ENCODE measurements at places on chromosomes 12 and 14.

GRCh38 chr14:95508377-95508776 lies 8.1 kb downstream of the SYNE3 start:
- DNase-seq = peak; percentile 5

GRCh38 chr12:47983541-47984115 lies 20.2 kb downstream of the TMEM106C start:
- DNase-seq = peak; percentile 27

GRCh38 chr12:5124401-5124800 lies 80.7 kb downstream of the KCNA5 start:
- no peak for DNase-seq

- DNase-seq = peak; percentile 80
Measured at GRCh38 chr12:42582050-42582449, 7.5 kb downstream of the PRICKLE1 start.

DNA sequence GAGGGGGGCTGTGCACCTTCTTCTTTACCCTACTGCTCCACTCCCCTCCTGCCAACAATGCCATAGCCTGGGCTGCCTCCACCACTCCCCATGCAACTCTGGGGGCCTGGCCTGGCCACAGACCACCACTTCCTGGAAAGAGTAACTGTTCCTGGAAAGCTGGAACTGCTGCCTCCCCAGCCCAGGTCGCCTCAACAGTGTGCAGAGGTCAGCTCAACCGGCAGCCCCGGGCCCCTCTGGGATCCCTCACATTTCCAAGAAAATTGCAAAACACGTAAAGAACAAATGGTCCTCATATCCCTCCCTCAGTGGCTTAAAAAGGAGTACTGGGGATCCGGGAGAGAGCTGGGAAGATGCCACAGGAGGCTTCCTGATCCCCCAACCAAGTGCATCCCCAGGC lies 22.4 kb upstream of the DIO3 start:
- peak; percentile 54 for DNase-seq

DNA sequence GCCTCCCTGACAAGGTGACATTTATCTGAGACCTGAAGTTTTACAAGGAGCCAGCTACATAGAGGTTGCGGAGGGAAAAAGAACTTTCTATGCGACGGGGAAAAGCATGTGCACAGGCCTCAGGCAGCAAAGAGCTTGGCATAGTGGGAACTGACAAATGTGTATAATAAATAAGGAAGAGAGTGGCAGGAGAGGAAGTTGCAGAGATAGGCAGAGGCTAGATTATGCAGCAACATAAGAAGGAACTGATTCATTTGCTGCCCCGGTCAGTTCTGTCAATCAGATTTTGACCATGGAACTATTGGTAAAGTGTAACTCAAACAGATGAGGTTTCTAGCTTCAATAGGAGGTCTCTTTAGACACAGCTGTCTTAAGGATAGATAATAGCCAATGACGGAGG lies 33.7 kb upstream of the RIC8B start:
- no peak for DNase-seq

DNA sequence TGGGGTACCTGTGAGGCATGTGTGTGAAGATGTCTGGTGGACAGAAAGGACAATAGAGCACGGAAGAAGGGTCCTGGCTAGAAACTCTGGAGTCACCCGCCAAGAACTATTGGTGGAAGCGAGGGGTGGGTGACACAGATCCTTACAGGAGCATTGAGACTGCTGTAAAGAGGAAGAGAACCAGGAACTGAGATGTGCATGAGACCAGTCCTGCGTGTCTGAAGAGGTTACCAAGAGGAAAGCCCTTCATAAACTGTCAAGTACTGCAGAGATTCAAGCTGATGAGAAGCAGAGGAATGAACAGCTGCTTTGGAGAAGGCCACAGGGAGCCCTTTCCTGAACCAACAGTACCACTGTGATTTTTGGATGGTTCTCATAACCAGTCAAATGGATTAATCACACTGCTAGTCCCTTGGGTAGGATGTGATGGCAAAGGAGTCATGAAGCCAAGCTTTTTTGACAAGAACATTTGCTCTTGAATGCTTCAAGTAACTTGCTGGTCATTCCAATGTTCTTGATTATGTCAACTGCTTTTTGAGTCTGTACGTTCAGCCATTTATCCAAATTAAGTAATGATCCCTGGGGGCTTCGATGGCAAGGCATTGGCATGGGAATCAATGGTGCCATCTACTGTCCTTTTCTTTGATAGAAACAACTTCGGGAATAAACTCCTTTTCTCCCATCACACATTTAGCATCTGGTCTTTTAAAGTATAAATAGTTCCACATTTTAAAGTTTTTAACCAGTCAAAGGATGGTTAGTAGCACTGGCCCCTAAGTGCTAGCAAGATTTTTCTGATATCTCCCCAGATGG lies 42.9 kb downstream of the GPR135 start:
- DNase-seq = no peak

Measured in right hindlimb (tissue), 1 donor.